Activated naive CD4-positive, alpha-beta T cell treated with anti-CD3 and anti-CD28 coated beads, Interleukin-2, amount 10 ng/mL, durations not matched to agents 7 days and 5 days (primary cell): ENCODE measurements at places on chromosomes 2 and 18.

DNA sequence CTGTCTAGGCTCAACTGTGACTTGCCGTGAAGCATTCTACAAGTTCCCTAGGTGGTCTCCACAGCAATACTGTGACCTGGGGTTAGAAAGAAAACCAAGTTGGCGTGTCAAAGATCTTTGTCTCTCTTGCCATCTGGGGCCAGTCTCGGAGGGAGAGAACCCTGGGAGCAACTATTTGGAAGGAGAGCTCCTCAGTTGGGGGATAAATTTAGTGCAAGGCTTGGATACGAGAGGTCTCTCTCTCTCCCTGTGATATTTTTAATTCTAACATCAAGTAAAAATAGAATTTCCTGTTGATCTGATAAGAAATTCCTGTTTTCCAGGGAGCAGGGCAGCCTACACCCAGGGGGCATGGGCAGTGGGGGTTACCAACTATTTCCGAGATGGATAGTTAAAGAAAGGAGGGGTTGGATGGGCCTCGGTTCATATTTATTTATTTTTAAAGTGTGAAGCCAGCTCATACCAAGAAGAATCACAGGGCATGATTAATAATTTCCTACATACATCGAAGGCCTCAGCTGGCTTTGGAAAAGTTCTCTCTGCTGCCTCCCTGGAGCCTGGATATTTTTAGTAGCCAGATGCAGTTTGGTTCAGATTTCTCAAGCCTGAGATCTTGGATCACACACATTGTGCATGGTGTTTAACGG lies 62.8 kb downstream of the EHD3 start:
- no peak for DNase-seq

- no peak for DNase-seq
These were observed 21.3 kb downstream of the MAPRE3 start for GRCh38 chr2:26991717-26992116.

- peak; percentile 65 for DNase-seq
These were observed 22.5 kb upstream of the ACVR1 start for GRCh38 chr2:157898591-157898996.

DNA sequence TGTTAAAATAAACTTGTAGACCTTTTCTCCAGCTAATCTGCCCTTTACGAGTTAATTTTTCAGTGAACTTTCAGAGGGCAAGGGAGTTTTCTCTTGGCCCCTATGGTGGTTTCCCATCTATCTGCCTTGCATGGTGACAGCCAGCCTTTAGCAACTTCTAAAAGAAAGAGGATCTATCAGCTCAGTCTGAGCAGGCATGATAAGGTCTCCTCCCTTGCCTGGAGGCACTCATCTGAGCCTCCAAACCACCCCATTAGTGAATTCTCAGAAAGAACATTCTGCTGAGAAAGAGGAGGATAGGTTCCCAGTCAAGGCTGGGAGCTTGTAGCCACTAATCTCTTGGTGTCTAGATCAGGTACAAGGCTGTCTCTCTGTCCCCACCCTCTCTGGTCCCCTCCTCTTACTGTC lies 10.7 kb upstream of the GYPC start:
- no peak for DNase-seq

GRCh38 chr2:196977507-196977906 lies 51.0 kb upstream of the PGAP1 start:
- DNase-seq = no peak

DNA sequence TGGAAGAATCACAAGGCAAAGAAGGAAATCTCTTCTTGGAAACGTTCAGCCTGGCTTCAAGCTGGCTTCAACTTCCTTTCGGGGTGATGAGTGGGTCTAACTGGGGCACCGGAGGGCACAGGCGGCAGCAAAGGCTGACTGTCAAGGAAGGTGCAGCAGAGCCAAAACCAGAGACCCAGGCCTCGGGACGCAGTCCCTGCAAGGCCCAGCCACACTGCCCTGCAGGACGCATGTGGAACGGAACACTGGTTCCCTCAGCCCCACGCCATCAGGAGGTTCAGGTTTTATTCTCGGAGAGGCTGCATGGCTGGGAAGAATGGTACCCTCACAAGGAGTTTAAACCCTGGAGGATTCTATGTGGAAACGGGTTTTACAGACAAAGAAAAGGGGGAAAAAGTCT lies 165.5 kb downstream of the HDAC4 start:
- DNase-seq = no peak

- peak; percentile 80 for DNase-seq
These were observed 806 bp downstream of the ZNF407 start for GRCh38 chr18:74598350-74599001.

DNA sequence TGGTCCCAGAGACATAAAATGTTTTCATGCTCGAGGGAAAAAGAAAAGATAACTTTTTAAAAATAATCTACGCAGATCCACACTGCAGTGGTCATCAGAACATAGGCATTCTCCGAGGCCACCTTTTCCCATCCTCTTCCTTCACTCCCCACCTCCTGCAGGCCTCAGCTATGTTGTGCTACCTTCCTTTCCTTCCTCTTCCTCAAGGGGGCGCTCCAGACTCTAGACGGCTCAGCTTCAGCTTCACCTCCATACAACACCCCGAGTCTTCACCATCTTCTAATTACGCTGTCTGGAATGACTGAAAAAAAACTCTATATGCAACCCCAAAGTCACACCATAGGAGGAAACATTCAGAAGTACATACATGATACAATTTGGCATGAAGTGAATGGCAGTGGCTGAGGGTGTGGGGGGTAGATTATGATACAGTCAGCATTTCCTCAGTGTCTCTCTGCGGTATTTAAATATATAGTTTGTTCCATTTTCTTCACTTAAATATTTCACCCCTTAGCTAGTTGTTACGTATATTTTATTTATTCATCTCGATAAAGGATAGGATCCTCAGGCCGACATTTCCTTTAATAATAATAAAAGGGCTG lies 583.6 kb downstream of the IRS1 start:
- DNase-seq = peak; percentile 77

DNA sequence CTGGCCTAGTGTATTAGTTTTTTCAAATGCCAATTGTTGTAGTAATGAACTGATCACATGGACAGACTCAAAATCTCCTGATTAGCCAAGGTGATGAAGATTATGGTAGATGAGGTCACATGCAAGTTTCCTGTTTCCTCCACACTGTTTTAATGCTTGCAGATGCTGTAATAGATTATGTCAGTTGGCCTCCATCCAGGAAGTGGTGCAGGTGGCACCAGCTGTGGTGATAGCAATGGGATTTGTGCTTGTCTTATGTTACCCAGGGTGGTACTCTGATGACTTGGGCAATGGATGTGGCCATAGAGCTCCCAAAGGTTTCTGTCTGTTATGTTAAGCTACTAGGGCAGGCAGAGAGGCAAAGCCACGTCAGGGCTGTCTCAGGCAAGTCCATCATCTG lies 332.9 kb upstream of the DDX18 start:
- no peak for DNase-seq

- DNase-seq = peak; percentile 78
These were observed at the start of gene TRABD2A for GRCh38 chr2:84880645-84881521. Gene TRABD2A, minus strand, starts transcription at chr2:84881084. Its CDS starts 45 bp downstream, at chr2:84881039.

DNA sequence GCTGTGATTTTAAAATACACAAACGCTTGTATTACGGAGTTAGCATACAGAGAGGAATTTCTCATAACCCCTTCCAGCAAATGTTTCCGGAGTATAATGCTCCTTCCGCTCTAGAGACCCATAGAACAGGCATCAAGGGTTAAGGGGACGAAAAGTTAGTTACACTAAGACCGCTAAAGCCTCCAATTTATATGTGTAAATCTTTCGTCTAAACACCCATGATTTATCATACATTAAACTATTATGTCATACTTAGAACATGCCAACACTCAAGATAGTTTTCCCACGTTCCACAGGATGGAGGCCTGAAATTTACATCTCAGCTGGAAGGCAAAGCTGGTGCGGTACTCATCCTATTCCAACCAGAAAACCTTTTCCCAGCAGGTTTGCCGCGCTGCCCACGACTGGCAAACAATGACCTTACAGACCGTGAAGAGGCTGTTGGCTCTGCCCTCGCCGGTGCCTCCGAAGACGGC lies 650 bp downstream of the ORMDL1 start:
- DNase-seq = no peak

- no peak for DNase-seq
These were observed 287.4 kb upstream of the HDAC4 start for GRCh38 chr2:239688122-239688681.

GRCh38 chr2:15993232-15993610 lies 52.9 kb downstream of the MYCN start:
- DNase-seq = no peak

GRCh38 chr2:242030226-242030575 lies 160.7 kb downstream of the RTP5 start:
- no peak for DNase-seq
